ENCODE measurements at places on chromosomes 5 and 9. TPM values are rescaled to one million over a fixed set of nuclear protein-coding genes. Genes with fewer than 3 reads are reported as not detected.
A peak's percentile ranks its signal among the peaks of the same experiment; 100 is the strongest.

The ASPN gene
- total RNA-seq = 1.6 TPM

The ARAP3 gene
- 7.7 TPM for total RNA-seq

The TXN gene
- total RNA-seq = 472 TPM

The OR1J2 gene
- total RNA-seq = 0.32 TPM

The N4BP3 gene
- total RNA-seq = 0.43 TPM

The PDE6A gene
- total RNA-seq = not detected

The TNFSF15 gene
- total RNA-seq = 5.6 TPM

- DNase-seq = no peak
Observed at GRCh38 chr9:132541870-132542830, 40.3 kb upstream of the BARHL1 start.

GRCh38 chr5:13990896-13991295 is 46.4 kb upstream of the DNAH5 start:
- no peak for DNase-seq

GRCh38 chr9:76161541-76161940 is 232.7 kb downstream of the RFK start:
- DNase-seq = peak; percentile 84

GRCh38 chr5:172383191-172383802 is 71.0 kb downstream of the SH3PXD2B start:
- peak; percentile 40 for DNase-seq

DNA sequence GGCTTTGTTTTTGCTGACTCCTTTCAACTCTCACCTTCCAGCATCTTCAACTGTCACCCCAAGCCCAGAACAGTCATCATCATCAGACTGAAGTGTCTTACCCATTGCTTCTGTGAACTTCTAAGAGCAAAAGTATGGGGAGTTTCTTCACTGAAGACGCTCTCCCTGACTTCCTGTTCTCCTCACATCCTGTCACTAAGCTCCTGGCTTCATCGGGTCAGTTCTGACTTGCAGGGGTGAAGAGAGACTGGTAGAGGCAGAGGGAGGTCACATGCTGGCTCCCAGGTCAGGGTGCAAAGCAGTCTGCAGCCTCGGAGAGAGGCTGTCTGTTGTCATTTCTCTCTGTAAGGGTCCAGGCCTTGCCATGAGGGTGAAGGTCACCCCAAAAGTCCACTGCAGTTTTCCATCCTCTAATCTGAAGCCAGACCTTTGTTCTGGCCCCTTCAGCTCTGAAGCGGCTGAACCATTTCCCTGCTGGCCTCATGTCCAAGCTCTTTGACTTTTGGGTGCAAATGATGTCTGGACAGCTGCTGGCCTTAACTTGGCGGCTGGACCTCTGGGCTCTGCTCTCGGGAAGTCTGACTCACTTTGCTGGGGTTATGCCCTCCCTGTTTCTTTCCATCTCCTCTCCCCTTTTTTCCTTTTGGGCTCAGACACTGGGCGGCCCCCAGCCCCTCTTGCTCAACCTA is 305.0 kb downstream of the RAB3C start:
- peak; percentile 23 for DNase-seq

GRCh38 chr5:172133359-172134029 is 54.5 kb downstream of the STK10 start:
- DNase-seq = peak; percentile 95

GRCh38 chr5:174376726-174377373 is 331.3 kb downstream of the NSG2 start:
- DNase-seq = no peak

DNA sequence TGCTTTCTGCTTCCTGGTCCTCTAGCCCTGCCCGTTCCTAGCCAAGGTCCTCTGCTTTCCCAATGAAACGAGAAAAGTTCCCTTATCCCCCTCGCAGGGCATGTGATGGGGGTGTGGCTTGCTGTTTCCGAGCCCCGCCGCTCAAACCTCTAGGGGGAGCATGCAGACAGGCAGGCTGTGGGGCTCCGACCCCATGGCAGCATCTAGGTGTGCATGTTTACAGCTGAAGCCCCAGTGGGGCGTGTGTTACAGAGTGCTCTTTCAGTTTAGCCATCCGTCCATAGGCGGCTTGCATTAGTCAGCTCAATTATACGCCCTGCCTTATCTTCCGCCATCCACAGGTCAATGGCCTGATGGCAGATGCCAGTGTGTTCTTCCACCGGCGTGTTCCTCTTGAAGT is 48.3 kb upstream of the SPATA31E1 start:
- no peak for DNase-seq

DNA sequence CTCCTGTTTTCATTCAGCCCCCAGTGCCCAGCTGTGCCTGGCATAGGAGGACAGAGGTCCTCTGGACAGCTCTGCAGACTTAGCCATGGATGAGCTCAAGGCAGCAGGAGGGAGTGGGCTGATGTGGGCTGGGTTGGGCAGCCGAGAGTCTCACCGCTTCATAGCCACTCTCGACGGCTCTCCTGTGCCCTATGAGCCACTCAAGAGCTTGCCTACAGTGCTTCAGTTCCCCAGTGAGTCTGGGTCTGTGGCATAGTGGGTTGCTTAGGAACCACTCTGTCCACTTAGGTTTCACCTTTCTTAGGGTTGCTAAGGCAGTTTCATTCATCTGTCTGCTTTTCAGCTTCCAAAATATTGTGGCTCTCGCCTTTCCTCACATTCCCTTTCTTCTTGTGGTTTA is 296.8 kb downstream of the ICE1 start:
- DNase-seq = no peak

DNA sequence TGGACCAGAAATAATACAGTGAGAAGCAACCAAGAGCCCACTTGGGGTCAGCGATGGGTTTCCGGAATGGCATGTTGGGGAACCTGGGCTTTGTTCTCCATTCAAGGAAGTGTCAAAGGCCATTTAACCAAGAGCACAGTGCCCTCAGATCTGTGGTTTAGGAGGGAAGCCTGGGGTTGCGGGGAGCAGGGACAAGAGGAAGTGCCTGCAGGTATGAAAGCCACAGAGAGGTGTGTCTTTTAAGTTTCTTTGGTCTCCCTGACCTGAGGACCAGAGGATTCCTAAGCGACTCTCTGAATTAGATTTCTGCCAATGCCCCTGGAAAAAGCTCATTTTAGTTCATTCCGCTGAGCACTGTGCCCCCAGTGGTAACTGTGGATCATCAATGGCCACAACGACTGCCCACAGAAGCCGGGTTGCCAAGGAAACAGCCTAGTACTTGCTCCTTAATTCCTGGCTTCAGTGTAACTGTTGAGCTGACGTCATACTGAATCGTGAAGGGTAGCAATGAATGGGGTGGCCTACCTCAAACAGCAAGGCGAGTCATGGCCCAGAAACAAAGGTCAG is 107.3 kb upstream of the SPIN1 start:
- DNase-seq = peak; percentile 12

DNA sequence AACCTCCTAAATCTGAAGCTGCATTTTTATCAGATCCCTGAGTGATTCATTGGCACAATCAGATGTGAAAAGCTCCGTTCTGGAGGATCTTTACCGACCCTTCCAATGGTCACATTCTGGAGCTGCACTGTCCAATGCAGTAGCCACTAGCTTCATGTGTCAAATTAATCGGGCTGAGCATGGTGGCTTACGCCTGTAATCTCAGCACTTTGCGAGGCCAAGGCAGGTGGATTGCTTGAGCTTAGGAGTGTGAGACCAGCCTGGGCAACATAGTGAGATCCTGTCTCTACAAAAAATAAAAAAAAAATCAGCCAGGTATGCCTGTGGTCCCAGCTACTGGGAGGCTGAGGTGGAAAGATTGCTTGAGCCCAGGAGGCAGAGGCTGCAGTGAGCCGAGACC is 3.7 kb downstream of the IL17B start:
- DNase-seq = no peak

- peak; percentile 94 for DNase-seq
Observed at GRCh38 chr9:22147813-22148527, 138.9 kb upstream of the CDKN2B start.

All from fibroblast of villous mesenchyme (primary cell).